ENCODE measurements at places on chromosomes 11 and 22.

DNA sequence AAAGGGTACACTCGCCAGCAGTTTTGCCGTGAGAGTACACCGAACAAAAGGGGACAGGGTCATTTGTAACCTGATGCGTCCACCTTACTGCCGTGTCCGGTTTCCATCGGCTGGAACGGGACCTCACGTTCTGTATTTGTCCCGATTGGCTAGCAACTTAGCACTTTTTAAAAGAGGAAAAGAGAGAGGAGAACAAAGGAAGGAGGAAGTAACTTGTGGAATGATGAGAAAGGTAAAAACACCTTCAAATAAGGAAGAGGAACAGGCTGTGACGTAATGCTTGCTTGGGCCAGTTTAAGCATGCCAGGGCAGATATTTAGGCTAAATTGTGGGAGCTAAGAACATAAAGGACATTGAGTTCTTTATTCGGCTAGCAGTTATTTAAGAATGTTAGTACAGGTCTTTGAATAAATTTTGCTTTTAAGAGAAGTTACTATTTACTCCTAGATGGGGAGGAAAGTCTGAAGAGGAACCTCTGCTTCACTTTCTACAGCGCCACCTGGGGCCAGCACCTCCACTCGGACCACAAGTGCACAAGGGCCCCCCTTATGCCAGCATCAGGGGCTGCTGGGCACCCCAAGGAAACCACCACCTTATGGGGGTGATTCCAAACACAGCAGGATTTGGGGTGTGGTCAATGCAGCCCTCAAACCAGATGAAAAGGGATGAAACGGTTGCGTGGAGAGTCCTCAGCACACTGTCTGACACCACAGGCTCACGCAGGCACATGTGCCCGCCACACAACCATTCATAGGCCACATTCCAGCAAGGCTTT lies 5.8 kb downstream of the ARSA start:
- DNase-seq = no peak

DNA sequence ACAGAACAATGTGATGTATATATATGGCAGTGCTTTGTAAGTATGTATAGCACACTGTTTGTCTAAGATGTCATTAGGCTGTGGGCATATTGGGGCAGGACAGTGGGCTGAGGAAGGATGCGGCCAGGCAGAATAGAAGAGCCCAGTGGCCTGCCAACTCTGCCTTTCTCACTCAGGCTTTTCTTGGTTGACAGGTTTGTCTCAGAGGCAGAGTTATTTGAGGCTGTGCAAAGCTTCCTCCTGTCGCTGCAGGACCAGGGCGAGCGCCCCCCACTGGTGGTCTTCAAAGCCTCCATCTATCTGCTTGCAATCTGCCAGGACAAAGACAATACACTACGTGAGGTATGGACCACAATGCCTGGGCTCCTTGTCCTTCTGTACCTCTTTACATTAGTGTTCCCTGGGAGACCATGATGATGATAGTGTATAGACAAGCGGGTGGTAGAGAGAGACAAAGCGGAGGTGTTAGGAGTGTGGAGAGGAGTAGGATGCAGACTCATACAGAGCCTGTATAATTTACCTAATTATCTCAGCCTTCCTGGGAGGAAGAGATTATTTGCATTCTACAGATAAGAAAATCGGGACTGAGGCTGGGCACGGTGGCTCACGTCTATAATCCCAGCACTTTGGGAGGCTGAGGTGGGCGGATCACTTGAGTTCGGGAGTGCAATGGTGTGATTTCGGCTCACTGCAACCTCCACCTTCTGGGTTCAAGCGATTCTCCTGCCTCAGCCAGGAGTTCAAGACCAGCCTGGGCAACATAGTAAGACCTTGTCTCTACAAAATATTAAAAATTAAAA lies 37.3 kb upstream of the CCDC134 start:
- peak; percentile 15 for DNase-seq

DNA sequence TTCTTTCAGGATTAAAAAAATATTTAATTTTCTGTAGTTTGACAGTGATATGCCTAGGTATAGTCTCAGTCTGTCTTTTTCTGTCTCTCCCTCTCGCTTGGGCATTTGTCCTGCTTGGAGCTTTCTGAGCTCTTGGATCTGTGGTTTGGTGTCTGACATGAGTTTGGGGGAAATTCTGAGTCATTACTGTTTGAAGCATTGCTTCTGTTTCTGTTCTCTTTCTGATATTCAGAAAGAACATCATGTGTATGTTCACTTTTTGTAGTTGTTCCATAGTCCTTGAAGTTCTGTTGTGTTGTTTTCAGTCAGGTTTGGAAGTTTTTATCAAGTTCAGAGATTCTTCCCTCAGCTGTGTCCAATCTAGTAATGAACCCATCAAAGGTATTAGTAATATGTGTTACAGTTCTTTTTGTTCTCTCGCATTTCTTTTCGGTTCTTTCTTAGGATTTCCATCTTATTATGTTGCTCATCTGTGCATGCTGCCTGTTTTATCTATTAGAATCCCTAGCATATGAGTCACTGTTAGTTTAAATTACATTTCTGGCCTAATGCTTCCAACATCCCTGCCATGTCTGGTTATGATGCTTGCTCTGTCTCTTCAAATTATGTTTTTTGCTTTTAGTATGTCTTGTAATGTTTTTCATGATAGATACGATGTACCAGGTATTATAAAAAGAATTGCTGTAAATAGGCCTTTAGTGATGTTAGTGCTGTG lies 48.4 kb downstream of the DDX10 start:
- DNase-seq = no peak

DNA sequence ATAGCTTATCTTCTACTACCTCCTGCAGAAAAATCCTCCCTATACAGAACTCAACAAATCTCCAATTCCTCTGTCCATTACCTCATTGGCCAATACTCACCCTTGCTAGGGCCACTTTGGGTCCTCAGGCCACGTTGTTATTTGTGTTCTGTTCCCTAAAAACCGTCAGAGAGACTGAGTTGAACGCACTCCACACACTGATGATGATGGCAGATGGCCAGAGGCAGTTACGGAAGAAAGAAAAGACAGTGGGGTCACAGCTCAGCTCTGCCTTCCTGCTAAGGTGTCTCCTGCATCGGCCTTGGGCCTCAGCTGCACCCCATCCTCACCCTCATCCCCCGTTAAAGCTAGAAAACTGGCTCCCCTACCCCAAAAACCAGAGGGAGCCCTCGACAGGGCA lies 66.2 kb downstream of the MICAL3 start:
- DNase-seq = no peak

DNA sequence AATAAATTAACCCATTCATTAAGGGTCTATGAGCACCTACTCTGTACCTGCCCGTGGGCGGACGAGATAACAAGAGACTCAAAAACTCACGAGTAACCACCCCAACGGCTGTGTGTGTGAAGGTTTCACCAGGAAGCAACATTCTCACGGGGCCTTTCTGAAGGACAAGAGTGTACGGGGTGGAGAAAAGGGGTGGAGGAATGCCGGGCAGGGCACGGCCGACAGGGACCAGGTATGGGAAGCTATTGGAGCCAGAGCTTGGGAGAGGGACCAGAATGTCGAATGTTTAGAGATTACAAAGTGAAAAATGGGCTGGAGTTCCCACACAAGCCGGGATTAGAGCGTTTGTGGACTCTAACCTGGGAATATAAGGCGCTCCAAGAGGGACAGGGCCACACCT lies 1.6 kb downstream of the KMT5B start:
- DNase-seq = no peak

- no peak for DNase-seq
Measured at GRCh38 chr11:119029340-119030028, 1.2 kb downstream of the SLC37A4 start.

- DNase-seq = no peak
Measured at GRCh38 chr22:46125816-46126765, 24.2 kb upstream of the PPARA start.

DNA sequence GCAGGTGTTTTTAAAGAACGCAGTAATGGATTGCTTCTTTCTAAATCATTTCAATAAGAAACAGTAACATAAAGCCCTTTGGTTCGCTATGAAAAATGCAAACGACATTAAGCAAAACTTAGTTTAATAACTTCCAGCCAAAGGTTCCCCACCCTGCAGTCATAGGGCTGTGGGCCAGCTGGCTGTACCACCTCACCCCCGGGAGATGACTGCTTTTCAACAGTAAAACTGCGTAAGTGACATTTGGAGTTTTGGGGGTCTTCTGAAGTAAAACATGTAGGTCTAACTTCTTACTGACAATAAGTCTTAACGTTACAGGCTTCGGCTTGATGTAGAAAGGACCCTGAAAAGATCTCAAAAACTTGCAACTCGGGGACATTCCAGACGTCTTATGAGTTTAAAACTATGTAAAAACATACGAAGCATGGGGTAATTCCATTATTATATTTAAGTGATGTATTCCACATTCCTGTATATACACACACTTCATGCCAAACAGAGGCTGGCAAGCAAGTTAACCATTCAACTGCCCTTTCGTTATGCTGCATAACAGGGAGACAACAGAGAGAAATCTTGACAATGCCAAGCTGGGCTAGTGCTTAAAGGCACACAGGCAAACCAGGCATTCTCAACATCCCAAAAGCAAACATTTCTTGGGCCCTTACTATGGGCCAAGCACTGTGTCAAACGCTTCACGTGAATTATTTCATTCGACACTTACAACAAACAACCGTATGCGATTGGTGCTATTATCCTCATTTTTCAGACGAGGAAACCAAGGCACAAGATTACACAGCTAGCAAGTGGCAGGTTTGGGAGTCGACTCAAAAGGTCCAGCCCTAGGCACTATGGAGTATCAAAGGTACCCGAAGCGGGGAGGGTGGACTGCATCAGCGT lies 1.2 kb downstream of the MRTFA start:
- DNase-seq = no peak

- DNase-seq = no peak
Measured at GRCh38 chr11:128473636-128474035, 113.7 kb downstream of the ETS1 start.

DNA sequence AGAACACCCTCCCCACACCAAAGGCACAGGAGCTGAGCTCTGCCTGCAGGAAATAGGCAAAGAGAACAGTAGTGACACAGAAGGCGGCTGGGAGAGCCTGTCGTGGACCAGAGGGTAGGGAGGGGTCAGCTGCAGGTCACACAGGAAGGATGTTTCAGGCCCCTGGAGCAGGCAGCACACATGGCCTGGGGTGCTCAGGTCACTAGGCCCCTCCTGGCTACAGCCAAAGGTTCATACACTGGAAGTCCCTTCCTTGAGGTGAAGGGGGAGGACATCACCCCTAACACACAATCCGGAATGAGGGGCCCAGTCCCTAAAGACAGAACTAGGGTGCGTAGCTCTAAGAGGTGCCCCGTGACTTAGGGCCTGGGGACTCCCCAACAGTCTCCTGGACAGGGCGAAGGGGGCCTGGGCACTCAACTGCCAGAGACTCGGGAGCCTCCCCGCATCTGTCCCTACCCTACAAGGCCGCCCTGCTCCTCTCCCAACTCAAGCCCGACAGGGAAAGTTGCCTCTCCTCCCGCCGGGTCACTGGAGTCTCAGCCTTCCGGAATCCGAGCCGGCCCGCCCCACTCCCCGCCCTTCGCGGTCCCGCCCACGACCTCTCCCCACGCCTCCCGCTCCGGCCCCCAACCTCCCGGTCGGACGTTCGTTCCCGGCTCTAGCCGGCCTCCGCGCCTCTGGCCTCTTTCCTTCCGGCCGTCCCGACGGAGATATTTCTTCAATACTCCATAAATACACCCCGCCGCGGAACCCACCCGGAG lies at the start of gene CYB5R2:
Gene CYB5R2 (minus strand): TSS at position 541 of the 764 bp plus-strand sequence. CDS start 675 bp downstream, outside the sequence.
- DNase-seq = no peak

GRCh38 chr22:42025421-42025820 lies 26.8 kb downstream of the WBP2NL start:
- DNase-seq = no peak

GRCh38 chr22:19730655-19731360 lies 7.5 kb downstream of the GP1BB start:
- DNase-seq = peak; percentile 87

DNA sequence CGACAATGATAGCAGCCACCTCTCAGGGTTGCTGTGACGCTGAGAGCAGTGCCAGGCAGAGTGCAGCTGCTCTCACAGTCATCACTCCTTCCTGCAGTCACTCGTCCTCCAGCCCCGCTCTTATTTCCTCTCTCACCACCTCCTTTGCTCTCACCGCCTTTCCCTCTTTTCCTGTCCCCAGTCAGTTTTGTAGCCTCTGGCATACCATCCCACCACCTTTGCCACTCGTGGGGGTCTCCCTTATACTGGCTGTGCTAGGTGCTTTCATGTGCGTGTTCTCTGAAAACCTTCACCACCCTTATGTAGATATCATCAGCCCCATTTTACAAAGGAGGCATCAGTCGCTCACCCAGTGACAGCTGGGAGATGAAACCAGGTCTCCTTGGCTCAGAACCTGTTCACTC lies 19.3 kb upstream of the ST3GAL4 start:
- DNase-seq = no peak

- DNase-seq = no peak
Measured at GRCh38 chr22:31943206-31943977, 943 bp upstream of the YWHAH start.

- no peak for DNase-seq
Measured at GRCh38 chr22:30694171-30694639, 469 bp upstream of the OSBP2 start.

- DNase-seq = no peak
Measured at GRCh38 chr22:50528682-50529415, 963 bp downstream of the TYMP start.

DNA sequence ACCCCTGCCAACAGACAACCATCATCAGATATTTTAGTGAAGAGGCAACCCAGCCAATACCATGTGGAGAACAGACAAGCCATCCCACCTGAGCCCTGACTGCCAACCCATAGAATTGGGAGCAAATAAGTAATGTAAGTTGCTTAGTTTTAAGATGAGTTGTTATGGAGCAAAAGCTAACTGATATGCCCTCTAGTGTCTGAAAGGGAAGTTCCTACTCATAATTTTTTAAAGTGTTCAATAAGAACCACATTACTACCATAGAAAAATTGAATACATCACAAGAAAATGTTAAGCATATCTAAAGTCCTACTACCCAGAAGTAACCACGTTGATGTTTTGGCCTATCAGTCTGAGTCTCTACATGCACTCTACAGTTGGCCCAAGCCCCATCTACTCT lies 50.8 kb upstream of the SLC36A4 start:
- DNase-seq = no peak

- DNase-seq = no peak
Measured at GRCh38 chr11:33063326-33063881, 24.0 kb downstream of the TCP11L1 start.

All from central memory CD8-positive, alpha-beta T cell (primary cell).